IMR-90 (cell line): ENCODE measurements at places on chromosomes 3 and 15. TPM values are rescaled to one million over a fixed set of nuclear protein-coding genes. Genes with fewer than 3 reads are reported as not detected.

- H3K36me3 ChIP-seq = no peaks in the 10 kb centered on the region
- H3K4me1 ChIP-seq = no peaks in the 10 kb centered on the region
- no peak overlapping the region for H3K4me3 ChIP-seq
- peaks cover 20% of the 10 kb centered on the region for H3K27me3 ChIP-seq
- no peak overlapping the region for H3K27ac ChIP-seq
Observed at GRCh38 chr3:5071061-5071460, 51.0 kb upstream of the ARL8B start.

DNA sequence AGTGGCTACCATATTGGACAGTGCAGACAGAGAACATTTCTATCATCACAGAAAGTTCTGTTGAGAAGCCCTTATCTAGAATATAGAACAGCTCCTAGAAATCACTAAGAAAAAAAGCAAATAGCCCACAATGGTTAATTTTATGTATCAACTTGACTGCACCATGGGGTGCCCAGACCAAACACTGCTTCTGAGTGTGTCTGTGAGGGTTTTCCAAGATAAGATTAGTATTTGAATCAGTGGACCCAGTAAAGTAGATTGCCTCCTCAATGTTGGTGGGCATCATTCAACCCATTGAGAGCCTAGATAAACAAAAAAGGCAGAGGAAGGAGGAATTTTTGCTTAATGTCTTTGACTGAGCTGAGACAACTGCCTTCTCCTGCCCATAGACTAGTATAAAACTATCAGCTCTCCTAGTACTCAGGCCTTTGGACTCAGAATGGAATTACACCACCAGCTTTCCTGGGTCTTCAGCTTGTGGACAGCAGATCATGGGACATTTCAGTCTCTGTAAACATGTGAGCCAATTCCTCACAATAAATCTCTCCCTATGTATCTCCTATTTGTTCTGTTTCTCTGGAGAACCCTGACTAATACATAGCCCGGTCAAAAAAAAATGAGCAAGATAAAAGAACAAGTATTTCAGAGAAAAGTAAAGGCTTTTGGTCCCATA is 55.9 kb upstream of the OXTR start:
- H3K36me3 ChIP-seq = no peaks in the 10 kb centered on the region
- H3K27me3 ChIP-seq = no peaks in the 10 kb centered on the region
- DNase-seq = no peak

GRCh38 chr3:45056608-45057301 is 30.7 kb downstream of the CLEC3B start:
- peaks cover 30% of the 10 kb centered on the region for H3K4me1 ChIP-seq
- no peaks in the 10 kb centered on the region for H3K27me3 ChIP-seq
- H3K4me3 ChIP-seq = no peak overlapping the region
- peak overlapping the region; percentile 98 for H3K27ac ChIP-seq

The TERC gene
- 17.8 and 57.0 TPM in 2 replicates for total RNA-seq

- H3K27me3 ChIP-seq = no peaks in the 10 kb centered on the region
- H3K4me1 ChIP-seq = peaks cover 2% of the 10 kb centered on the region; the same call in 1 of the 2 replicates
- no peaks in the 10 kb centered on the region for H3K36me3 ChIP-seq
Observed at GRCh38 chr3:114764056-114764492, 383.0 kb downstream of the ZBTB20 start.

- no peak overlapping the region for H3K27ac ChIP-seq
- no peaks in the 10 kb centered on the region for H3K36me3 ChIP-seq
- no peak for DNase-seq
Observed at GRCh38 chr15:56045068-56045748, 51.8 kb upstream of the NEDD4 start.

DNA sequence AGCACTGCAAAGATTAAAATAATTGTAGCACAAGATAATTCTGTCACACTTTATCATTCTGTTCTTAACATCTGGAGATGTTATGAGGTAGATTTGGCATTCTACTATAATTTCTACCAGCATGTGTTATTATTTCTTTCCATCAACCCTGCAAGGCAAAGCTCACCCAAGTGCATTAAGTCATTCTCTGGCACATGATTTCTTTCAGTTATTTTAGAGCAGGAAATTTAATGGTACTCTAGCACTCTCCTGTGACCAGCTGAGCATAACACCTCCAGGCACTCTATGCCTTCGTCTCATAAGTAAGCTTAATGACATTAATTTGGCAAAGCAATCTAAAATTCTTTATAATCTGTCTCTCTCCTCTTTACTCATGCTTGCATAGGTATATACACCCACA is 300.2 kb upstream of the GPR149 start:
- H3K27ac ChIP-seq = no peak overlapping the region
- no peak overlapping the region for H3K4me3 ChIP-seq
- H3K36me3 ChIP-seq = no peaks in the 10 kb centered on the region
- no peak for DNase-seq

DNA sequence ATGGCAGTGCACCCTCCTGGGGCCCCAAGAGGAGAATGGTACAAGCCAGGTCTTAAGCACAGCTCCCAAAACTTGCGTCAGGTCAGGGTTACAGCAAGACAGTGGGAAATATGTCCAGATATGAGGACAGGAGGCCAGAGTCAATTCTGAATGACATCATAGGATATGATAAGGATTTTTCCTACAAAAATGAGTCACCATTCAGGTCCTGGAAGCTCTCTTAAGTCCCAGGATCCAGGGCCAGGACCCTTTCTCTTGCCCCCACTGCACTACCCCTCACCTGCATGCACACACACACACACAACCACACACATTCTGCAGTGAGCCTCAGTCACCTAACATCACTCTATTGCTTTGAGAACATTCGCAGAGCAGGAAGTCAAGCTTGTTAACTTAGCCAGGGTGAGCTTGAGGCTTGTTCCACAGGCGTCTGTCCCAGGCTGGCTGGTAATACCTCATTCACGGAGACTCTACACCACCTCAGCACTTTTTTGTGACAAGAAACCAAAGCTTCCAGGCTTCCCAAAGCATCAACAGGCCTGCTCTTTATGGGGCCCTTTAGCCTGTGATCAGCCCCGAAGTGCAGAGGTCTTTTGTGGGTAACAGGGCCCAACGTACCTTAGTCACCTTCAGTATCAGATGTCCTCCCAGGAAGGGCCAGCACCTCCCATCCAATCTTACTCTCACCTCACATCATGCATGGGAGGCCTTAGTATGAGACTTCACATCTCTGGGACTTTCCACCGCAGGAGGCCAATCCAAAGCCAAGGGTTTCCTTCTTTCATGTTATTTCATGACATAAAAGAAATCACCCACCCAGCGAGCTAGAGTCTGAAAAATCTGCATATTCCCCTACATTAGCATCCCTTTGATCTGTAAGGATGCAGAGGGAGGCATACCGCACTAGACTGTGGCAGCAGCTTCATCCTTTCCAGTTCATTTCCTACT is 74.0 kb upstream of the LIPC start:
- peaks cover 27% of the 10 kb centered on the region for H3K4me1 ChIP-seq
- peak; percentile 76 for DNase-seq
- H3K27me3 ChIP-seq = no peaks in the 10 kb centered on the region
- no peak overlapping the region for H3K27ac ChIP-seq

GRCh38 chr3:46027021-46027705 is at the start of gene XCR1:
Gene XCR1, minus strand, starts transcription at chr3:46027483. Its CDS starts 5,536 bp downstream, at chr3:46021947.
- peaks cover 5% of the 10 kb centered on the region for H3K27me3 ChIP-seq
- DNase-seq = no peak
- H3K4me3 ChIP-seq = no peak within 1 kb of the TSS

DNA sequence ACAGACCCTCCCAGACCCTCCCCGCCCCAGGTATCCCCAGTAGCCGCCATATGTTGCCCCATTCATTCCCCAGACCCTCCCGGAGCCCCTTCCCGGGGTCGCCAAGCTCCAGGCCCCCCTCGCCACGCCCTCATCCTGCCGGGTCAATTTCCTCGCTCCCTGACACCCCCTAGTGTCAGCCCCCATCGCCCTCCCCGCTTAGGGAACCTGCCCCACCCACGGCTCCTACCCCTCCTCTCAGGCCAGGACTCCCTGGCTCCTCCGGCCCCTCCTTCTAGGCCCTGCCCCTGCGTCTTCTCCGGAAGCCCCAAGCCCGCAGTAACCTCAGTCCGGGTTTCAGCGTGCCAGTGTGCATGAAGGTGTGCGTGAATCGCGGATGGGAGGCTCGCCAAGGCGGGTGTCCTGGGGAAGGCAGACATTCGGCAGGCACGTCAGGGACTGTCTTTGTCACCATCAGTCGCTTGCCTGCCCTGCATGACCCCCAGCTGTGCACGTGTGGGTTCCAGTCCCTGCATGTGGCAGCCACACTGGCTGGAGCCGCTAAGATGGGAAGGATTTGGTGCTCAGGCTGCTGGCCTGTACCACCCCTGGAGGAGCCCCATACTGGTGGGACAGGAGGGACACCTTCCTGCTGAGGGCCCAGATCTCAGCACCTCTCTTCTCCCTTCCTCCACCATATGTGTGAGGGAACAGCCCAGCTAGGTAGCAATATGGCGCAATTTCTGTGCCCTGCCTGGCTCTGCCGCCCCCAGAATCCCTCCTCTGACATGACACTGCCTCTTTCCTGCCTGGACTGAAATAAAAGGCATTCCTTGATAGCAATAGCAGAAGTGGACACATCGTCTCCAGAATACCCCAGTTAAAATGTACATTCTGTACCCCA is 693 bp downstream of the DISP2 start:
- H3K27ac ChIP-seq = no peak overlapping the region
- peaks cover 6% of the 10 kb centered on the region; the same call in 1 of the 2 replicates for H3K4me1 ChIP-seq
- no peaks in the 10 kb centered on the region for H3K36me3 ChIP-seq
- H3K4me3 ChIP-seq = peak overlapping the region; percentile 43

GRCh38 chr3:73228437-73228836 is 167.0 kb downstream of the EBLN2 start:
- no peaks in the 10 kb centered on the region for H3K4me1 ChIP-seq
- H3K4me3 ChIP-seq = no peak overlapping the region
- no peaks in the 10 kb centered on the region for H3K36me3 ChIP-seq
- H3K27ac ChIP-seq = no peak overlapping the region
- H3K27me3 ChIP-seq = no peaks in the 10 kb centered on the region

The GPR149 gene
- not detected in 2 replicates for total RNA-seq

GRCh38 chr3:137962251-137962650 is 47.7 kb upstream of the CLDN18 start:
- no peak for DNase-seq
- H3K27me3 ChIP-seq = 0 out of 2 replicates have a peak, but pooled peaks cover 4% of the 10 kb centered on the region
- H3K4me3 ChIP-seq = no peak overlapping the region
- H3K4me1 ChIP-seq = no peaks in the 10 kb centered on the region
- no peaks in the 10 kb centered on the region for H3K36me3 ChIP-seq

The TUBGCP5 gene
- 19.4 and 20.0 TPM in 2 replicates for total RNA-seq

The TMEM207 gene
- total RNA-seq = not detected in 2 replicates

DNA sequence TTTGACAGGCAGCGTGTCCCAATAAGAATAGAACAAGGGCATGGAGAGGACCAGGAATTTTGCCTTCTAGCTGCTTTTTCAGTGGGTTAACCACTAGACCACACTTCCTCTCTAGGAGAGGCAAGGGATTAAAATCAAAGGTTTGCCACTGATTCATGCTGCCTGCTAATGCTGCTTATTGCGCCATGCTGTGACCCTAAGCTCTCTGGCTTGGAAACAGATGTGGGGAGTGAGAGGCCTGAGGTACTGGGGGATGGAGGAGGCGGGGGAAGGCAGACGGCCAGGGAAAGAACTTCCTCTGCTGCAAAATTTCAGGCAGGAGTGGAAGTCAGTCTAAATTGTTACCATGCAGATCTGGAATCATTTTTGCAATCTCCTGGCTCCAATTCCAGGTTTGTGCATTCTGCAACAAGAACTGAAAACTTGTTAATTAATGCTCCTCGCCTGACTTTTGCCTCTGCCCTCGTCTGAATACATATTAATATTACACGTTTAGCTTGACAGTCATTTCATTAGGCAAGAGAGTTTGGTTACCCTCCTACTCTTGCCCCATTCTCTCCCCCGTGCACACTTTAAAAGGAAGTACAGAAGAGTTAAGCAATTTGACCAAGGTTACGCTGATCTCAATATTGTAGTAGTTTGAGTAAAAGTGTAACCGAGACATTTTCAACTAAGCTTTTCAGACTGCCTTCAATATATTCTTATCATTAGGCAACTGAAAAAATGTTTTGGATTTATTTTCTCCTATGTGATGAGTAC is 121.7 kb upstream of the SPRED1 start:
- peaks cover 4% of the 10 kb centered on the region for H3K4me1 ChIP-seq
- H3K27me3 ChIP-seq = no peaks in the 10 kb centered on the region
- no peaks in the 10 kb centered on the region for H3K36me3 ChIP-seq
- peak overlapping the region; percentile 54; the same call in 1 of the 2 replicates for H3K27ac ChIP-seq
